ENCODE measurements at places on chromosomes 5 and 9.

DNA sequence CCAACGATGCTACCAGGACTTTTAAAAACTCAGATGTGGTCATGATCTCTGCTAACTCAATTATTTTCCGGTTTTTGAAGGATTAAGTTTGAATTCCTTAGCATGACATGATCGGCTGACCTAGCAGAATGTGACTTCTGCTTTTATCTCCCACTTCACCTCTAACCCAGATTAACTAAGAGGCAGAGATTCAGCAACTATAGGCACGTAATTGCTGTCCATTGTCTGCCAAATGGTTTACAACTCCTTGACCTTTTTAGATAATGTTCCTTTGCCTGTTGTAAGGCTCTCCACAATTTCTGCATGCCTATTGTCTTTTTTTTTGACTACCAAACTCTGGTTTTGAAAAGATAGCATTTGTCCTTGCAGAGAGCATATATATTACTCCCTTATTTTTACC is 268.2 kb downstream of the BRINP1 start:
- DNase-seq: no peak

- DNase-seq: no peak
Observed at GRCh38 chr5:66560371-66560770, 35.8 kb upstream of the MAST4 start.

GRCh38 chr9:36837431-36838405 is 196.3 kb downstream of the PAX5 start:
- no peak for DNase-seq

- DNase-seq: no peak
Observed at GRCh38 chr9:81384911-81385310, 304.4 kb downstream of the TLE1 start.

DNA sequence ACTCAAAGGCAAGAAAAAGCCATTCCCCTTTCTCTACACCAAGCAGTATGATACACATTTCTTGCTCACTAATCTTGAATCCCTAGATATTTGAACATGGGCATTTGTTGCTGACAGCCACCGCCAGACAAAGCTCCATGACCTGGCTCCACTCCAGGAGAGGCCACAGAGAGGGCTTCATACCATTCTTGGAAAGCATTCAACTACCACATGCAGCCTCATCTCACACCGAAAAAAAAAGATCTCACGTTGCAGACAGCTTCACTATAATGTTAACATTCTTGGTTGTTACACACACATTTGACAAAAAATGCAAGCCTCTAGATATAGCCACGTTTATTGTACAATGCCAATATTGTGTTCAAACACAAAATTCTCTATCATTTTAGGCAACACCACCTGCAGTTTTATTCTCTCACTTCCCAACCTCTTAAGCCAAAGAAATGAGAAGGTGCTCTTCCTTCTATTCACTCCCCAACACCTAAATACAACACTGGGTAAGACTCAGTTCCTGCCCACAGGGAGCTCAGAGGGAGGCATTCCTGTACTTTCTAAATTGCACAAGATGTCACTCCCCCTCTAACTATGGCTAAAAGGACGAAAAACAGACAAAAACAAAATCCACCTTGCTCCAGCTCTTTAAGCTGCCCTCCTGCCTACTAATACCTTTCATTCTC is 222.4 kb downstream of the TSSK1B start:
- peak; percentile 54 for DNase-seq

- DNase-seq: no peak
Observed at GRCh38 chr9:107541523-107541922, 52.0 kb upstream of the KLF4 start.

DNA sequence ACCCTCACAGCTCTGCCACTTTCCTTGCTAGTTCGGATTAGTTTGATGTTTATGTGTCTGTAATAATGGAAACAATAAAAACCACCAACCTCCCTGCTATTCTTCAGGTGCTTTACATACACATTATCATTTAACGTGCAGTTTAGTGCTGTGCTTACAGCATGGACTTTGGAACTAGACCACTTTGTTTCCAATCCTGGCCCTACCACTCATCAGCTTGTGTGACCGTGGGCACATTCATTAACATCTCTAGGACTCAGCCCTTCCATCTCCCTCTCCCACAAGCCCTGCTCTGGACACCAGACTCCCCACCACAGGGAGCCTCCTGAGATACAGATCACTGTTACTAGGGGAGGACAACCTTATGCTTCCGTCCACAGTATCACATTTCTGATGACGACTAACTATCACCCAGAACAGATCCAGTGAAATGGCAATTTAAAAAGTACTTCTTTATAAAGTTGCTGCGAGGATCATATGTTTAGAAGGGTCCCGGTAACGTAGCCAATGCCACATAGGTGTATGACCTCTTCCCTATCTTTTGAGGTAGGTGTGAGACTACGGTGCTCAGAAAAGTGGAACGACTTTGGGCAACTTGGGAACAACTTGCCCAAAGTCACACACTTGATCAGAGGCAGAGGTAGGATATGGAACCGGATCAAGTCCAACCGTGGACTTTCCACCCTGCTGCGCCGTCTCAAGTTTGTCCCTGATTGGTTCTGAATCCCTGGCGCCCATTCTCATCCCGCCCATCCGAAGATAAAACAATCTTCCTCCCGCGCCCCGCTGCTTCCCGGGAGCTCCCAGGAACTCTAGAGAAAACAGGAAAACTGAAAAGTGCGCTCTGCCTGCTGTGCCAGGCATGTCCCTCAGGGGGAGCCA is 132.4 kb upstream of the NIPBL start:
- DNase-seq: peak; percentile 27

- DNase-seq: no peak
Observed at GRCh38 chr5:36945687-36946086, 69.1 kb downstream of the NIPBL start.

DNA sequence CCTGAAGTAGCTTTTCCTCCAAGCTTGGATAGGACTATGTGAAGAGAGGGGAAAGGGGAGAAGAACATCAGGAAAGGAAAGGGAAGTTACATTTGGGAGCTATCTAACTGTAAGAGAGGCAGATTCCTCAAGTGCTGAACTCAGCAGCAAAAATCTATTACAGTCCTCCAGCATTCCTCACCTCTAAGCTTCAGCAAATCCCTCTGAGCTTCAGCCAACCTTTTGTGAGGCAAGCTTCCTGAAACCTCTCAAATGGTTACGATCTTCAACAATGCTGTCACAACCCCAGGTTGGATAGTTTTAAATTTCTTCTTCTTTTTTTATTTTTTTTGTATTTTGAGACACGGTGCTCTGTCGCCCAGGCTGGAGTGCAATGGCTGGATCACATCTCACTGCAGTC is 2.5 kb upstream of the RNF38 start:
- no peak for DNase-seq

DNA sequence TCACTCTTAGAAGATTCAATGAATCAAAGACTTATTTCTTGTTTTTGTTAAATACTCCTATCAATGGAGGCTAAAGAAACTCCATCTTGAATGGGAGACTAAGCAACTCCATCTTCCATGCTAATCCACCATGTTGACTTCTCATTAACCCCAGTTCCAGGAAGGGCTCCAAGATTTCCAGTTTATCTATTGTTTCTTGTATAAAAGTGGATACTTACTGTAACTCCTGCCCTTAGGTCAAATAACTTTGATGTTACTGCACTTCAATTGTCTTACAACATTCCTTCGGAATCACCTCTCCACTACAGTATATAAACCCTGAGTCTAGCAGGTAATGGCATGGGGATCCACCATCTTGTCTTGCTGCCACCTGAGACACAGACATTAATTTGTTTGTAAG is 63.0 kb downstream of the PUM3 start:
- no peak for DNase-seq

DNA sequence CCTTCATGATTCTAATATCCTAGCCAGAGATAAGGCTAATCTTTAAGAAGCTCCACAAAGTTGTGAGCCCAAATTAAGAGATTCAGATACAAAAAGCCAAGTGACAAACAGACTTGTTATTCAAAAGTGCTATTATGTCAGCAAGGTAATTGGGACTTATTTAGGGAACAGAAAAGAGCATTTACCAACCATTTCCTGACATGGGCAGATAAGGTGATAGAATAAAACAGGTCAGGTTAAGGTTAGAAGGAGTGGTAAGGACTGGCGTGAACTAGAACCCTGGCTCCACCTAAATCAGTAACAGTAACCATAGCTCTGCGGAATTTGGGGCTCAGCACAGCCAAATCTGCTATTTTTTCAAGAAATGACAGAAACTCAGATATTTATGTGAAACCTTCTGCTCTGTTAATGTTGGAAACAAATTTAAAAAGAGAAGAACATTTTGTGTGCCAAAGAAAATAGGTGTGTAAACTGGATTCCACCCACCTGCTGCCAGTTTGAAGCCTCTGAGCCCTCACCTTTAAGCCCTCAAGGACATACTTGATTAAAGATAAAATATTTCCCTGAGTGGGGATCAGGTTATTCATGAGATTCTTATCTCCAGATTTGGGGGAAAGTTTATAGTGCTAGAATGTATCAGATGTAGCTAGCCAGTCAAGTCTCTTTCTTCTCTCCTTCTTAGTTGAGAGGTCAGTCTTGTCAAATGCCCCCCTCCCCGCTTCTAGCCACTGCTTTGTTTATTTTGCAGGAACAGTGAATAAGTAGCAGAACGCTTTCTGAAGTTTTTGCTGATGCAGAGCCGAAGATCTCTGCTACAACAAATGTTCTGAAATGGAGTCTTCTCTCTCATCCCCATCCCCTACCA is 10.2 kb upstream of the ERMP1 start:
- DNase-seq: no peak

- peak; percentile 24 for DNase-seq
Observed at GRCh38 chr9:1047591-1048230, 2.4 kb upstream of the DMRT2 start.

- DNase-seq: no peak
Observed at GRCh38 chr9:135909371-135909770, 2.0 kb upstream of the CAMSAP1 start.

DNA sequence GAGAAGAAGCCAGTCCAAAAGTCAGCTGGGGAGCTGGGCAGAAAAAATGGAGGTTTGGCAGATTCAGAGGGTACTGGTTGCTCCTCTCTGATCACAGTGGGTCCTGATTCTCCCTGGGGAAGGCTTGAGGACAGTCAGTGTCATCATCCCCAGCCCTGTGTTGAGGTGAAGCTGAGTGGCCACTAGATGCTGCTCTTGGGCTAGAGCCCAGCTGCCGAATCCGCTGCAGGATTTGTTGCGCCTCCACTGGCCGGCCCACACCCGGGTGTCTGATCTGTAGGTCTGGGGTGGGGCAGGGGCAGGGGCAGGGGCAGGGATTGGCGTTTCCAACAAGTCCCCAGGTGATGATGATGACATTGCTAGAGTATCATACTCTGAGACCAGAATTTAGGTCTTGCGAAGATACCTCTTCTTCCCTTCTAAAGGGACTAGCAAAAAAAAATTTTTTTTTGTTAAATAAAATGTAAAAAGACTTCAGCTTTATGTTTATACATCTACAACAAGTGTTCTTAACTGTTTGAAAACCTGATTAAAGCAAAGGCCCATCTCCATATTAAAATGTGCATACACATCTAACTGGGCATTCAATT is 106.8 kb downstream of the PDE6A start:
- DNase-seq: peak; percentile 83

DNA sequence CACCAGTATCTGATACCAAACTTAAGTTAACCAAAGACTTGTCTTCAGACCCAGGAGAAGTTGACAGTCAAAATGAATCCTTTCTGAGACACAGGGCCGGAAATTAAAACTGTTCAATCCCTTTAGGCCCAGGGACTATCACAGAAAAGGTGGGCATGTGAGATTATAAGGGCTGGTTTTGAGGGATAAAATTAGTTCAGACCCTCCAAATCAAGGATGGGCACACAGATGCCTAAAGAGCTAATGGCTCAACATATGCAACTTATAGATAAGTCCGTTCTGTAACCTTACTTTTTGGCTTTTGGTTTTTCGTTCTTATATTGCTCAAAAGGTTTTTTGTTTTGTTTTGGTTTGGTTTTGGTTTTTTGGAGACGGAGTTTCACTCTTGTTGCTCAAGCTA is 129.6 kb upstream of the ABCA1 start:
- peak; percentile 64 for DNase-seq

GRCh38 chr5:164518067-164518740 is 1012.8 kb downstream of the MAT2B start:
- DNase-seq: peak; percentile 42

GRCh38 chr9:113988385-113989016 is 89.6 kb downstream of the AMBP start:
- DNase-seq: no peak

DNA sequence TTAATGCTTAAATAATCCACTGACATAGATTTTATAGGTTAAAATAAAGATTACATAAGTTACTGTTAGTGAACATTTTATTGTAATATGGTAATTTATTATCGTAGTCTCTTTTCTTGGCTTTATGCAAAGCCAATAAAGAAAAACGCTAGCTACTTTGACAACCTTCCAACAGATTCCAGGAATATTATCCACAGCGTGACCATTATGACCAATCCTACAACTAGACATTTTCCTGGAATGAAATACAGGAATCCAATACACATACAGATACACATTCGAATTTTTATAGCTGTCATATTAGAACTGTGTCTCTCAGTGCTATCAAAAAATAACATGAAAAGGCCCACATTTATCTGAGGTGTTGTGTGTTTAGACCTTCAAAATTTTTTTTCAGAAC is 13.1 kb downstream of the RPS23 start:
- no peak for DNase-seq

DNA sequence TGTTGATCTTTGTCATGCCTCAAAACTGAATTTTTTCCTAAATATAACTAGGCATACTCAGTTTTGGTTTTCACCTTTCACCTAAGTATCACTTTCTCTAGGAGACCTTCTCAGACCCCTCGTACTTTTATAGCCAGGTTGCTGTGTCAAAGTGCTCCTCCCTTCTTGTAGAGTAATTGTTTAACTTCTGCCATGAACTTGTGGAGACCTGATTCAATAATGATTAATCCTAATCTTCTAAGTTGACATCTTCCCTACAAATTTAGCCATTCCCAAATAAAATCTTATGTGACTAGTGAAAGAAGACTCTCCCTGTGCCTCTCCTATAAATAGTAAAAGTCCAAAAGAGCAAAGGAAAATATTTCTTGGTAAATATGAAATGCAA is 159.8 kb downstream of the SPATA31D1 start:
- no peak for DNase-seq

DNA sequence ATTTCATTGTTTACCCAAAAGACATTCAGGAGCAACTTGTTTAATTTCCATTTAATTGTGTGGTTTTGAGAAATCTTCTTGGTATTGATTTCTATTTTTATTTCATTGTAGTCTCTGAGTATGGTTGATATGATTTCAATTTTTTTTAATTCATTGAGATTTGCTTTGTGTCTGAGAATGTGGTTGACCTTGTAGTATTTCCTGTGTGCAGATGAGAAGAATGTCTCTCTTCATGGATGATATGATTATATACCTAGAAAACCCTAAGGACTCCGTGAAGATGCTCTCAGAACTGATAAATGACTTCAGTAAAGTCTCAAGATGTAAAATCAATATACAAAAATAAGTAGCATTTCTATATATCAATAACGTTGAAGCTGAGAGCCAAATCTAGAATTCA is 202.4 kb upstream of the CDH9 start:
- no peak for DNase-seq
